ENCODE measurements at places on chromosomes 3 and 15.

GRCh38 chr3:53150247-53151085 is 10.5 kb upstream of the PRKCD start:
- DNase-seq: no peak

DNA sequence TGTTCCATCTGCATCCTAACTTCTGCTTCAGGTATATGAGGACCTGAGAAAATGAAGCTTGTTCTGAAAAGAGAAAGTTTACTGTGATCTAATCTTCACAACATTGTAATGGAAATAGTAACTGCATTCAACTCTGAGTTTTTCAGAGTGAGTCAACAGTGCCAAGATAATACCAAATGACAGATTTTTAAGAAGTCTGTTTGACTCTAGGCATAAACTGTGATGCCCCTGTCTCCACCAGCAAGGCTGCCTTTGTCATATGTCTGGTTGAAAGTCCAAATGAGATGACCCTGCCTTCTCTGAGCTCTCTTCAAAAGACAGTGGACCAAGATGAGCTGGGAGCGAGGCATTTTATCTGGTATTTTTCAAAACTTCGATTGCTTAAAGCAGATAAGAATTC is 44.8 kb upstream of the B3GNT5 start:
- no peak for DNase-seq

DNA sequence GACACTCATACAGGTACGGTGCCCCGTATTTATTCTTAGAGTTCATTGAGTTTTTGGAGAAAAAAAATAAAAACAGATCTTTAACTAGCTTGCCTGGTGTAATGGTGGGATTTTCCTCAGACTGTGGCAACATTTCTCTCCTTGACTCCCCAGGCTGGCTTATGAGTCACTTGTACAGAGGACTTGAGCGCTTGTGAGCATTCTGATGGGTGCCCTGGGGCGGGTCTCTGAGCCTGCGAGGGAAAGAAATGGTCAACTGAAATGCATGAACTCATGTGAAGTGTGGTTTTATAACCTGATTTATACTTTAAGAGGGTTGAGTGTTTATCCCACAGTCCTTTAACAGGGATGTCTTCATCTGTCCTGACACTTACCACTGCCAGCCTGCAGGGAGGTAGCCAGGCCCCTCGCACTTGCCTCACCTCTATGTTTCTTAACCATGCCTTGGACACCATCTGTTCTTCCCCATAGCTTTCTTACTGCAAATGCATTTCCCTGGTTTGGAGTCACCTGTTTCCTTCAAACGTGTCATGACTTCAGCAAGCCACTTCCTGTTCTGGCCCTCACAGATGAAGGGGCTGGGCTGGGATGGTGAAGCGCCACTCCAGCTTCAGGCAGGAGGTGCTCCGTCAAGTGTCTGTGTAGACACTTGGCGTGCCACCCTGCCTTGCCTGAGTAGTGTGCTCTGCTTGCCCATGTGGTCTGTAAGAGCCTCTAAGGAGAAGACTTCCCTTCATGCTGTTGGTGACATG is 118.7 kb downstream of the PDE8A start:
- DNase-seq: no peak

DNA sequence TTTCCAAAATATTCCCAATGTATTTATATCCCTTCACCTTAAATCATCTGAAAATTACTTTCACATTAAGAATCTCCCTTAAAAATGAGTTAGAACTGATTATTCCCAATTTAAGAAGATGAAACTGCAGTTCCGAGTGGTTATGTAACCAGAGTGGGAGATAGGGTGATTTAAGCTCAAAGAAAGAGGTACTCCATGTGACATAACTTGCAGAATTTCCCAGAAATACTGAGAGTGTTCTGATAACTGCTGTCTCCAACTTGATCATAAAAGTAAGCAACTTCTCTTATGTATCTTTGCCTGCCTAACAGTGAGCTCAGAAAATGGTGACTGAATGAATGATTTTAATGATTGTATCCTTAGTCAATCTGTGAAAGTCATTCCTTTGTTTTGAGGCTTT is 32.3 kb downstream of the ARRDC4 start:
- no peak for DNase-seq

DNA sequence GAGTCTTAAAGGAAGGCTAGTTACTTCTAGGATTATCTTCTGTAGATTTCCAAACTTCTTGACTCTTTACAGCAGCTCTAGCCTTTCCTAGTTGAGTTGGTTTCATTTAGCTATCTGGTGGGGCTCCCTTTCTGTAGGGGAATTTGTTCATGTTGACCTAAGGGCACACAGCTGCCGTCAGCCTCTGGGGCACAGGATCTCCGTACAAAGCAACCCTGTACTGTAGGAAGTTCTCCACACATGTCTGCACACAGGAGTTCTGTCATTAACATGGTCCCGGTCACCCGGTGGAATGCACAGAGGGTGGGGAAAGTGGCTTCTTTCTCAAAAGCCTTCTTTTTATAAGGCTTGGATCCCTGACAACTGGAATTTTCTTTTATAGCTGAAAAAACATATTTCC is 88.7 kb upstream of the TNIK start:
- DNase-seq: no peak

DNA sequence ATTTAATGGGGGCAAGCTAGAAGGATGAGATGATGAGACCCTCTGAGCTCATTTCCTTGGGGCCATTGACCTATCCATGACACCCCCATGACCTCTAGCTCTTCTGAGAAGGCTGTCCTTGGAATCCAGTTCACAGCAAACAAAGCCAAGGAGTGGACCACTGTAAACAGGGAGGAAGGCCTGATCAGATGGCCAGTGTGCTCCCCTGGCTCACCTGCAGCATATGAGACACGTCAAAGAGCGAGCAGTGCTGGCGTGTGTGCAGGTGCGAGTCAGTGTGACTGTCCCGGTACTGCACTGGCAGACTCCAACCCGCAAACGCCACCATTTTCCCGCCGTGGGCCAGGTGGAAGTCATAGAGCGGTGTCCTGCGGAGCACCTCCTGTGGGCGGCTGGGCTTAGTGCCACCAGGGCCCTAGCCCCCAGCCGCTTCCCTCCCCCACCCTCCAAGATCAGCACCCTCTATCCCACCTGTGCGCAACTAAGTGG is 339 bp downstream of the AMT start:
- no peak for DNase-seq

- DNase-seq: no peak
Measured at GRCh38 chr15:92079047-92079446, 225.5 kb downstream of the SLCO3A1 start.

Data from retina (tissue), 1 donor.